Bronchial epithelial cell (primary cell): ENCODE measurements at places on chromosomes 3 and 15.
A peak's percentile ranks its signal among the peaks of the same experiment; 100 is the strongest.

- DNase-seq: no peak
Observed at GRCh38 chr15:85475711-85476110, 95.3 kb downstream of the AKAP13 start.

GRCh38 chr3:126784254-126784653 lies 80.2 kb downstream of the CHCHD6 start:
- DNase-seq: no peak

GRCh38 chr3:107767897-107768605 lies 245.3 kb downstream of the BBX start:
- no peak for DNase-seq

- no peak for DNase-seq
Observed at GRCh38 chr3:143280984-143281383, 161.4 kb downstream of the CHST2 start.

DNA sequence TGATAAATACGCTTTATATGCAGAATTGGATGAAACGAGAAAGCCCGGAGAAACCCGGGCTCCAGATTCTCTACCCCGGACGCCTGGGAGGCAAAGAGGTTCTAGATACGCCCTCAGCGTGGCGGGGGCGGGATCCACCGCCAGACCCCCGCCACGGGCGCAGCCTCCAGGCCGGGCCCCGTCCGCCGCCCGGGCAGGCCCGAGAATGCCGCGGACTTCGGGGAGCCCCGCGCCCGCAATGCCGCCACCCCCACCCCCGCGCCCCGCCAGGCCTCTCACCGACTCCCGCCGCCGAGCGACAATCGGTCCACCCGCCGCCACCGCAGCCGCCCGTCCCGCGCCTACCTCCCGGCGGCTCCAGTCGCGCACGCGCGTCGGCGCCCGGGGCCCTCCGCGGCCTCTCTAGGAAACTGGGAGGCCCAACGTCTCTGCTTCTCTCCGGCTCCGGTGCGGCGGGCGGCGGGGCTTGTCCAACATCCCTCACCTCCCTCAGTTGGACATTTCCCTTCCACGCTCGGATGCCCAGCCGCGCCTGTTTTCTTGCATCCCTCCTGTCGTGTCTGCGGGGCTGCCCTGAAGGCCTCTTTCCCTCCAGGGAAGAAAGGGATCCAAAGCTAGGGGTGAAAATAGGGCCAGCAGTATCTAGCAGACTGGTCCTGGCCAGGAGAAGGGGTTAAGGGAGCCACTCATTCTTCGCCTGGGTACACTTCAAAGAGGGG lies at the start of gene ZNF445:
ZNF445 (minus strand) TSS at position 359 of the 719 bp plus-strand sequence. CDS start 22,121 bp downstream, outside the sequence.
- DNase-seq: peak; percentile 43

DNA sequence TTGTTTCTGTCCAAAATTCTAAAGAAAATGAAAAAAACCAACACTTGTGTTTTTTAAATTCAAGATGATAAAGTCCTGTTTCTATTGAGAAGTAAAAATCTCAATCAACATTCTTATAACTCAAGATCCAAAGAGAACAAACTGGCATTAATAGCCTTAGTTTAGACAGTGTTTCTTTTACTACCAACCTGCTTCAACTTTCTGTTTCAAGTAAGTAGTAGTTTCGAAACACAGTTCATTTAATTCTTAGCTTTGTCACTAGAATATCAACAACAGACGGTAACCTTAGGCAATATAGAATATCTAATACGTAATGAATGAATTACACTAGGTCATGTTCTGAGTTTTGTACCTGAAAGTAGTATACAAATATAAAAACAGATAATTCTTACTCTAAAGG lies 23.7 kb downstream of the CIP2A start:
- no peak for DNase-seq

GRCh38 chr3:62335196-62335595 lies 38.2 kb downstream of the FEZF2 start:
- no peak for DNase-seq

DNA sequence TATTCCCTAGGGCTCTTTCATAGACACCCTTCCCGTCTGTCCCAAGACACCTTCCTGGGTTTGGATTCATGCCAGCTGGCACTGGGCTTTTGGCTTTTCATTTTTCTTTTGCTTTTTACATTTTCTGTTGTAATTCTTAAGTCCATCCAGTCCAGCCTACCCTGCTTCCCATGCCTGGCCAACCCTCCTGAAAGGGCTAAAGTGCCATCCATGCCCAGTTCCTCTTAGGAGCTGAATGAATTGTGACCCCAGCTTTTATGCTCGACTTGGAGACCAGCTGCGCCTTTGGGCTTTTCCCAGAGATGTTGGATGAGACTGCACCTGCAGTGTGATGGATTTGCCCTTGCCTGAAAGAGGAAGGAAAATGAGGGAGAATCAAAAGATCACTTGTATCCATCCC lies 25.8 kb downstream of the LRRN1 start:
- DNase-seq: no peak

GRCh38 chr3:15923640-15924405 lies 126.0 kb upstream of the ANKRD28 start:
- peak; percentile 53 for DNase-seq

DNA sequence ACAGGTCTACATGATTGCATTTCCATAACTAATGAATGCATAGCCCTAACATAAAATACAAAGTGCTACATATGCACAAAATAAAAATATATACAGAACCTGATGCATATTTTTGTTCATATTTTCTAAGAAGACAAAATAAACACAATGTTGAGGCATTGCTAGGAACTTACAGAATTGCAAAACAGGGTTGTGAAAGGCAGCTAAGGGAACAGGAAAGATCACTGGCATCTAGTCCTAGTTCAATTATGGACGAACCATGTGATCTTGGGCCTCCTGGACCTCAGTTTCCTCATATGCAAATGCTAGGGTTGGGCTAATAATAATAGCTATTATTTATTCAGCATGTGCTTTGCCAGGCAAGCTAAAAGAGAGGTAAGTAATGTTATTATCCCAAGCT lies 15.5 kb upstream of the NCEH1 start:
- DNase-seq: no peak

DNA sequence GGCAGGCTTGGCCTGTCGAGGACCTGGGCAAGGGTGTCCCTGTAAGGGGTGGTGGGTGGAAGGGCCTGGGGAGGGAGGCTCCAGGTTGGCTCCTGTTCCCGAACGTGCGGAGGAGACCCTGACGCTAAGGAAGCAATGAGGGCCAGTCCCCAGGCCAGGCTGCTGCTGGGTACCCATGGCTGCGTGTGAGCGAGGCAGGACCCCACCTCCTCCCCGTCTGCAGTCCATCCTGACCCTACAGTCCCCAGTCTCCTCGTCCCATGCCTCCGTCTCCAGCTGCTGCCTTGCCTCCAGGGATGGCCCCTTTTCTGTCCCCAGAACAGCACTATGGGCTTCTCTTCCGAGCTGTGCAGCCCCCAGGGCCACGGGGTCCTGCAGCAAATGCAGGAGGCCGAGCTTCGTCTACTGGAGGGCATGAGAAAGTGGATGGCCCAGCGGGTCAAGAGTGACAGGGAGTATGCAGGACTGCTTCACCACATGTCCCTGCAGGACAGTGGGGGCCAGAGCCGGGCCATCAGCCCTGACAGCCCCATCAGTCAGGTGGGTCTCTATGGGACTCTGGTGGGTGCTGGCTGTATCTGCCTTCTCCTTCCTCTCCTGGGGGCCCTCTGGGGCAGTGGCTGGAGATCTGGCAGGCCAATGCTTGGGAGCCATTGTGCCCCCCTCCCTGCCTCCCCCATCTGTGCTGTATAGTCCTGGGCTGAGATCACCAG lies 571 bp downstream of the FES start:
- DNase-seq: no peak

DNA sequence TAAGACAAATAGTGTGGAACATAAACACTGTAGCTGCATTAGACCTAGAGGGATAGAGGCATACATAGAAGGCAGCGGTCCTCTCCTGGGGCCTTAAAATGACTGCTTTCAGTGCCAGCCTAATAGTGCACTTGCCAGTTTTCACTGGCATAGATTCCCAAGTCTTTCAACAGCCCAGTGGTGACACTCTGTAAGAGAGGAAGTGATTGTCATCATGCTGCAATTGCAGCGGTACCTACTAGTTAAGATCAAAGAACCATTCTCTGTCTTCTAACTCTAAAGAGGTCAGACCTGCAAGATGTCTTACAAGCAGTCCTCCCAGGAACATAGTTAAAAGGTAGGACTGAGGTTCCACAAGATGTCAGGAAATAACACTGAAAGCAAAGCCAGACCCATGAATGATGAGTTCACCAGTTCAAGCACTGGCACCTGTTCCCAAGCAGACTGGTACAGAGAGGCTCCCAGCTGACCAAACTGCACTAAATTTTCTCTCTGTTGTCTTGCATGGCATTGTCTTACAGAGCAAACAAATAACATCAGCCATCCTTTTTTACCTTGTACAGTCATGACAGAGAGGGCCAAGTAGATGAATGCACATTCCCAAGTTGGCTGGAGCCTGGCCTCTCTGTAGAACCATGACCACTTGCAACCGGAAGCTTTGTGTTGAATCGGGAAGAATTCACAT lies 100.5 kb upstream of the SKOR1 start:
- no peak for DNase-seq

DNA sequence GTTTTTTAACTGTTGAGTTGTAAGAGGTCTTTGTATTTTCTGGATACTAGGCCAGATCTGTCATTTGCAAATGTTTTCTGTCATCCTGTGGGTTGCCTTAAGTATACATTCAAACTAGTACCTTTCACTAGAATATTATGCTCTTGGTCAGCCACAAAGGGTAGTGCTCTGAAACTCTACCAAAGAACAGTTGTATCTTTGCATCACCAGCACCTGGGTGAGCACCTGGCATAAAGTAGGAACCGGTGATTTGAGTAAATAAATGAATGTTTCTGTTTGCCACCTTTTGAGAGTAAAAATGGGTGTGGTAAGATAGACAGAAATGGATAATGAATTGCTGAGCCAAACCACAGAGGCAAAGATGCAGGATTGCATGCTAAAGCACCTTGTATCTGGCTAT lies 98.7 kb downstream of the SLCO3A1 start:
- DNase-seq: no peak

GRCh38 chr3:102141096-102141927 lies 292.0 kb downstream of the NFKBIZ start:
- no peak for DNase-seq

GRCh38 chr15:43378601-43379000 lies 7.7 kb downstream of the TUBGCP4 start:
- no peak for DNase-seq

DNA sequence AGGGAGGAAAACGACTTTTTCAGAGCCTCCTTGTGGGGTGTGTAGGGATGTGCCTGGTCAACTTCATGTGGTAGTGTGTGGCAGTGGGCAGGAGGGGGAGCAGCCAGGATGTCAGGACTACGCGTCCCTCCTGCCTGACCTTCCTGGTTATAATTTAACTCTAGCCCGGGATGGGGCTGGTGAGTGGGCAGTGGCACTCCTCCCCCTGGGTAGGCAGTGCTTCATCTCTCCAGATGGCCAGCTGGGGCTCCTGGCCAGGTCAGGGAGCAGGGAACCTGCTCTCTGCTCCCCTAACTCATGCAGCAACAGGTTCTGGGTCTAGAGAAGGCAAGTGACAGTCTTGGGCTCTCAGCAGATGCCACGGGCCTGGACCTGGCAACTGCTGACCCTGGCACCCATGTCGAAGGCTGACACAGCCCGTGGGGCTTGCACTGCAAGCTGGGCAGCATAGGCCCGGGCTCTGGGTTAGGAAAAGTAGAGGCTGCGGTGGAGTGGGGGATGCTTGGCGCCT lies 2.6 kb downstream of the ITIH4 start:
- DNase-seq: no peak

GRCh38 chr3:50594253-50594785 lies 17.3 kb downstream of the CISH start:
- DNase-seq: no peak

DNA sequence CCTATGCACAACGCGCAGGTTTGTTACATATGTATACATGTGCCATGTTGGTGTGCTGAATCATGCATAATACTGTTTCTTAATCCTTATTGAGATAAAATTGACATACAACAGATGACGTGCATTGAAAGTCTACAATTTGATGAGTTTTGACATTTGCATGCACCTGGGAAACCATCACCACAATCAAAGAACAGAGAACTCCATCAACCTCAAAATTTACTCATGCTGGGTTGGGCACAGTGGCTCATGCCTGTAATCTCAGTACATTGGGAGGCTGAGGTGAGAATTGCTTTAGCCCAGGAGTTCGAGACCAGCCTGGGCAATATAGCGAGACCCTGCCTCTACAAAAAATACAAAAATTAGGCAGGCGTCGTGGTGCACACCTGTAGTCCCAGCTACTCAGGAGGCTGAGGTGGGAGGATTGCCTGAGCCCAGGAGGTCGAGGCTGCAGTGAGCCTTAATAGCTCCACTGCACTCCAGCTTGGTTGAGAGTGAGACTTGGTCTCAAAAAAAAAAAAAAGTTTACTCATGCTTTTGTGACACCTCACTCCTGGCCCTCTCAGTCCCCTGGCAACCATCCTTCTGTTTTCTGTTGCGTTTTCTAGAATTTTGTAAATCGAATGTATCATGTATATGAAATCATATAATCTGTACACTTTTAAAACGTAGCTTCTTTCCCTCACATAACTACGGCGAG lies 56.6 kb downstream of the BHLHE40 start:
- DNase-seq: no peak

GRCh38 chr15:68001811-68002210 lies 52.3 kb upstream of the PIAS1 start:
- no peak for DNase-seq

DNA sequence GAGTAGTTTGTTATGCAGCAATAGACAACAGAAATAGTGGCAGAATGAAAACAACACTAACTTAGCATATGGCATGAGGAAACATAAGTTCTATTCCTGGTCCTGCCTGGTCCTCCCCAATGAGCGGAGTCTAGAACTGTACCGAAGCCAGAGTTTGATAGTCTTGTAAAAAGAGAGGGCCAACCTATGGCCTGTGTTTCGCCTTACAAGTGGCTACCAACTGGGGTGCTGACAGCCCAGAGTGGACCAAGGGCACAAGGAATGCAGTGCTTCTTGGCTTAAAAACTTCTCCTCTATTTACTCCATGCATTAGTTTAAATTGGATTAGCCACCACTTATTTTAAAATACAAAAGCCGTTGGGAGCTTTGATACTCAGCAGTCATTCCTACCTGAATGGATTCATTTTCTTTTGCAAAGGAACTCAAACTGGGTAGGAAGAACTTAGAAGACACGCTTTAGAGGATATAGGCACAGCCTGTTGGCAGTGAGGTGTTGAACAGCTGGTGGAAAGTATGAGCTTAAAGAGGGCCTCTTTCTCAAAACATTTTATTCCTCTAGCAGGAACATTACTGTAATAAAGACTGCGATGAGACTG lies 302.9 kb downstream of the PLCL2 start:
- DNase-seq: no peak

- DNase-seq: peak; percentile 98
Observed at GRCh38 chr15:43440721-43441281, 52.2 kb downstream of the TP53BP1 start.

- peak; percentile 14 for DNase-seq
Observed at GRCh38 chr3:13470894-13471574, 9.1 kb upstream of the HDAC11 start.

GRCh38 chr15:67685716-67686115 lies 139.6 kb upstream of the SKOR1 start:
- no peak for DNase-seq
